ENCODE measurements at places on chromosomes 4 and X. TPM values are rescaled to one million over a fixed set of nuclear protein-coding genes. Genes with fewer than 3 reads are reported as not detected.

The CSTF2 gene
- 11.4 TPM for total RNA-seq

The WNK3 gene
- 0.51 TPM for total RNA-seq

The SMIM10 gene
- 10.0 TPM for total RNA-seq

The DRD5 gene
- total RNA-seq, result not detected

The ITGB1BP2 gene
- total RNA-seq, result 0.51 TPM

The TBX22 gene
- not detected for total RNA-seq

The NDUFA1 gene
- 80.4 TPM for total RNA-seq

The MAOA gene
- 27.6 TPM for total RNA-seq

The PFKFB1 gene
- not detected for total RNA-seq

The HS6ST2 gene
- total RNA-seq, result 0.17 TPM

The DAPP1 gene
- not detected for total RNA-seq

The ARAP2 gene
- total RNA-seq, result 3.0 TPM

The PLXNB3 gene
- total RNA-seq, result 1.0 TPM

The F8 gene
- 7.9 TPM for total RNA-seq

The SMARCAD1 gene
- 30.7 TPM for total RNA-seq

The PHKA1 gene
- 9.1 TPM for total RNA-seq

The NPY5R gene
- not detected for total RNA-seq

All from fibroblast of lung (primary cell).